Activated CD4-positive, alpha-beta memory T cell treated with anti-CD3 and anti-CD28 coated beads, Interleukin-2, amount 10 ng/mL, durations not matched to agents 7 days and 5 days (primary cell): ENCODE measurements at places on chromosomes 11 and 22. TPM values are rescaled to one million over a fixed set of nuclear protein-coding genes. Genes with fewer than 3 reads are reported as not detected.

GRCh38 chr11:122308226-122308625, 192.2 kb upstream of the BLID start:
- no peaks in the 10 kb centered on the region for H3K27me3 ChIP-seq
- H3K36me3 ChIP-seq: no peaks in the 10 kb centered on the region
- H3K4me1 ChIP-seq: no peaks in the 10 kb centered on the region

DNA sequence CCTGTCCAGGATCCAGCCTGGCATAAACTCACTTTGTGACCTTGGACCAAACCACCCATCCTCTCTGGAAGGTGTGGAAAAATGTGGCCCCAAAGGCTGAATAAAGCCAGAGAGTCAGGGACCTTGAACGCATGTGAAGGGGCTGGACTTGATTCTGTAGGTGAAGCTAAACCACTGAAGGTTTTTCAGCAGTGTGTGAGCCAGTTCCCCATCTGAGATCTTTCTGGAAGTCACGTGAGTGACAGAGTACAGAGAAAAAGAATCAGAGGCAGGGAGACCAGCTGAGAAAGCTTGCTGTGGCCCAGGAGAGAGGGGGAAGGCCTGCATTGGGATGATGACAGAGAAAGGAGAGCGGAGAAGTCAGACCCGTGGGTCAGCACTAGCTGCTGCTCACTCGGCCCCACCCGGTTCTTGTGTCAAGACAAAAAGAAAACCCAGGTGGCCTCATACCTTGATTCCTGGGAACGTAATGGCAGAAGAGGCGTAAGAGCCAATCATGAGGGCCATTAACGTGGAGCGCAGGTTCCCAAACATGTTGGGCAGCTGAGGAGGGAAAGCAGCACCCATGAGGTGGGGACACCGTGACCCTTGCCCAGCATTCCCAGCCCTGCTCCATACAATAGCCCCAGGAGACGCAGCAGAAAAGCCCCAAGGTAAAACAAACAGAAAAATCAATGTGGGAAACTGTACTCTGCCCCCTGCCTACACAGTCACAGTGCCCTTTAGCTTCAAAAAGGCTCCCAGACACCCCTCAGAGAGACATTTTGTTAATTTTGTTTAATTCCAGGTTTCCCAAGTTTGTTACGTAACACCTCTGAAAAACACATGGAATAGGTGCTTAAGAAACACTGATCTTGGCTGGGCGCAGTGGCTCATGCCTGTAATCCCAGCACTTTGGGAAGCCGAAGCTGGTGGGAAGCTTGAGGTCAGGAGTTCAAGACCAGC, 17.9 kb downstream of the SLC43A1 start:
- no peaks in the 10 kb centered on the region for H3K27me3 ChIP-seq
- no peak for DNase-seq
- peaks cover 30% of the 10 kb centered on the region for H3K36me3 ChIP-seq
- H3K4me3 ChIP-seq: no peak overlapping the region

GRCh38 chr22:25362215-25362882, 142.9 kb downstream of the CRYBB2 start:
- peak; percentile 69 for DNase-seq
- H3K4me3 ChIP-seq: no peak overlapping the region

- H3K4me1 ChIP-seq: no peaks in the 10 kb centered on the region
- no peak for DNase-seq
- H3K27ac ChIP-seq: no peak overlapping the region
- H3K36me3 ChIP-seq: no peaks in the 10 kb centered on the region
These were observed 229.9 kb downstream of the MN1 start for GRCh38 chr22:27571463-27572277.

GRCh38 chr11:13349046-13349445, 71.5 kb downstream of the BMAL1 start:
- H3K27ac ChIP-seq: no peak overlapping the region
- no peak for DNase-seq
- H3K4me3 ChIP-seq: no peak overlapping the region
- peaks cover 16% of the 10 kb centered on the region for H3K36me3 ChIP-seq
- H3K27me3 ChIP-seq: no peaks in the 10 kb centered on the region
- peaks cover 18% of the 10 kb centered on the region for H3K4me1 ChIP-seq

- peaks cover 23% of the 10 kb centered on the region for H3K4me1 ChIP-seq
- H3K27ac ChIP-seq: no peak overlapping the region
- no peak overlapping the region for H3K4me3 ChIP-seq
- DNase-seq: no peak
- no peaks in the 10 kb centered on the region for H3K27me3 ChIP-seq
- H3K36me3 ChIP-seq: peaks cover 32% of the 10 kb centered on the region
These were observed 15.5 kb downstream of the RELT start for GRCh38 chr11:73391665-73392064.

- no peaks in the 10 kb centered on the region for H3K36me3 ChIP-seq
- H3K27me3 ChIP-seq: peaks cover 14% of the 10 kb centered on the region
- no peak overlapping the region for H3K27ac ChIP-seq
- no peak for DNase-seq
These were observed 15.1 kb upstream of the KAT5 start for GRCh38 chr11:65696802-65697552.

Gene BIRC3
- 79.0 TPM for total RNA-seq

Gene ENTHD1
- not detected for total RNA-seq

Gene RFPL1
- total RNA-seq: not detected

Gene MEI1
- 75.5 TPM for total RNA-seq

Gene PIWIL4
- 1.1 TPM for total RNA-seq

Gene GNG3
- total RNA-seq: not detected

Gene SLC7A4
- not detected for total RNA-seq
